ENCODE measurements at places on chromosomes 11 and 22.

GRCh38 chr22:29311464-29312217 is 3.9 kb downstream of the RASL10A start:
- DNase-seq, result no peak

- DNase-seq, result no peak
Measured at GRCh38 chr11:101127197-101127698, 2.4 kb downstream of the PGR start.

DNA sequence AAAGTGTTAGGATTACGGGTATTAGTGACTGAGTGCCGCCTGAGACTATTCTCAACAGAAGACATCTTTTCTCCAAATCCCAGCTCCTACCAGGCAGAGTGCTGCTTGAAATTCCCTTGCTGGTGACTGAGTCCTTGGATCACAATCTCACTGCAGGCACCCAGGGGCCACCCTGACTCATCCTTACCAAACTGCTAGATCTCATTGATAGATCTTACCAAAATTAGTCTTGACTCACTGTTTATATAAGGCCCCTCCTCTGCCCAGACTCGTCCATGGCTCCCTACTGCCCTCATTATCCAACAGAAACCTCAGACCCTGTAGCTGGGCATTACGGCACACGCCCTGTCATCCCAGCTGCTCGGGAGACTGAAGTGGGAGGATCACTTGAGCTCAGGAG is 14.7 kb downstream of the TBC1D10A start:
- DNase-seq, result no peak

DNA sequence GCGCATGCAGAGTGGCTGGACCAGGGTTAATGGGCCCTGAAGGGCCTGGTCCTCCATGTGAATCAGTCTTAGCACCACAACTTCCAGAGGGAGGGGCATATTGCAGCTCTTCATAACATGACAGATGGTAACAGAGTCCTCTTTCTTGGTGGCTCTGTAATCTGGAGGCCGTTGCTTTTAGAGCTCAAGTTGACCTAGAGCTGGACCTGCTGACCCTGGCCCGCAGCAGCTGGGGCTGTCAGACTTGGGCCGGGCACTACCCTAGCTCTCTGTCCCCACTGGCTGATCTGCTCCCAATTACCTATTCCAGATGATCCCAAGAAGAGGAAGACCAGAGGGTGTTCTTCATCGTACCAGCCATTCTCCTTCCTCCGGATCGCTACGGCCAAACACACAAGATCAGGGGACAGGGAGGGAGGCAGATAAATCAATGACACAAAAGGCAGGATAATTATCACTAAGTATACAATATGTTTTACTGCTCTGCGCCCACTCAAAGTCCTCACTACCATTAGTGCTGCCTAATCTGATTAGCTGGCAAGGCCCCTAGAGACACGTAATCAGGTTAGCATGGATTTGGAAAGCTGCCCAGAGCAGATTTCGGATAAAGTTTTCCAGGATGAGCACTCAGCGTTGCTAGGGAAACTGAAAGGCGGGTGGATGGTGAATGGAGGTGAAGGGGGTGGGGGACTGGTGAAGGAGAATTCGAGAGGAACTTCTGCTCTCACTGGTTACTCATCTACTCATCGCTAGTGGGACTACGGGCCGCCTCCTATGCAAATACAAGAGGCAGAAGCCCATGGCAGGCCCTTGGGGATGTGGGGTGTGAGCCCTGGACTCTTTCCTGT is 64.5 kb upstream of the PHOX2A start:
- peak; percentile 94 for DNase-seq

DNA sequence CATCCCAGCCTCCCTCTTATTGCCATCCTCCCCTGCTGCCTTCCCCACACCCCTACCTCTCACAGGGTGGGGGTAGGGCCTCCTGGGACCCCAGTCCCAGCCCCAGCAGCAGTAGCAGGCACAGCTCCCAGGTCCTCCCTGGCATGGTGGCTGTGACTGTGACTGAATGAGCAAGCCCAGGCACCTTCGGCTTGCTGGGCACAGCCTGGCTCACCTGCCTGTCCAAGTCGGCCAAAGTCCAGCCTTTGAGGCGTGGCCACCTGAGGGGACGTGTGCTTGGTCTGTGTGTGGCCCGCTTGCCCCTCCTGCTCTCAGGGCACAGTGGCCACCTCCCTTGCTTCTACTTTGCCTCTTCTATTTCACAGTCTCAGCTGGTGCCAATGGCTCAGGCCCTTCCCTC is at the start of gene TREH:
TSS of gene TREH (minus strand) at position 168 of the 400 bp plus-strand sequence. CDS start at position 145, 23 bp downstream.
- no peak for DNase-seq

DNA sequence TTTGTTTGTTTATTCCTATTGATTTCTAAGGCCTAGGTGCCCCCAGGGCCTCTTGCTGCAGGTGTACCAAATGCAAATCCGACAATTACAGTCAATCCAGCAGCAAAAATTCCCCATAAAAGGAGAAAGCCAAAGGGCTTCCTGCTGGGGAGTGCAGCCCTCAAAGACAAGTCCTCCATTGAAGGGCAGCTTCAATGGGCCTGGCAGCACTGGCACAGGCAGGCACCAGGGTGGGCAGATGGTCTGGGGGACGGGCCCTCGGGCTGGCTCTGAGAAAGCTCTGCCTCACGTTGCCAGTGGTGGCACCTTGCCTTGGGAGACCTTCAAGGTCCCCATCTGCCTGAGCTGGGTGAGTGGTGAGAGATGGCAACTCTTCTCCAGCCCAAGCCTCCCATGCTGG is 128.0 kb downstream of the DSCAML1 start:
- DNase-seq, result no peak

GRCh38 chr22:17352798-17353197 is 16.5 kb upstream of the CECR2 start:
- DNase-seq, result no peak
